NCI-H2081 (cell line): ENCODE measurements at places on chromosomes 2 and 18.

- DNase-seq = no peak
Measured at GRCh38 chr2:173043476-173043875, 32.2 kb upstream of the MAP3K20 start.

GRCh38 chr2:200596774-200597570 is 11.2 kb downstream of the AOX1 start:
- DNase-seq = no peak

DNA sequence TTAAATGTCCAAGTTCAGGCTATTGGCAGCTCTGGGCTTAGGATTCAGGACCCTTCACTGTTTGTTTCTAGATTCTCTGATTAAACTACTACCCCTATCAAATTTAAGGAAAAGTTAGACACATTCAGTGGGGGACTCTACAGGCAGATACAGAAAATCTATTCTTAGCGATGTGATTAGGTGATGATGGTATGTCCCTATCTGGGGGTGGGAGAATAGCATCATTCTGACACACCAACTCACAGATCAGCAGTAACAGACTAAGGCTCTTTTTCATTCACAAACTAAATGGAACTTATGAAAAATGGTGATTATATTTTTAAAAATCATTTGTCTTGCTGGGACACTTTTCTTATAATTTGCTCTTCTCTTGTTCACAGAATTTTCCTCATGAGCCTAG is 232.9 kb upstream of the CDH2 start:
- no peak for DNase-seq

DNA sequence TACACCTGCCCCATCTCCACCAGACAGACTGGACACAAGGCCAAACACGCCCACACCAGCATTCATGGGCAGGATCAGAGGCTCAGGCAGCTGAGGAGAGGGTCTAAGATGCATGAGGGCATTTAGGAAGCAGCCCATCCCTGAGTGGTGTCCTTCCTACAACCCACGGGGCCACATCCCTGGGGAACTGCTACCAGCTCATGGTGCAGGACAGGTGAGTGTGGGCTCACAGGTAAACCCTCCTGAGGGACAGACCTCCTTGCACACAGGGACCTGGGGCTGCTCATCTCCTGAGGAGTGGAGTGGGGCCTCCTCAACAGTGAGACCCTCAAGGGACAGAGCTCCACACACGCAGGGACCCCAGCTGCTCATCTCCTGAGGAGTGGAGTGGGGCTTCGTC is 14.6 kb downstream of the PARD6G start:
- DNase-seq = no peak

DNA sequence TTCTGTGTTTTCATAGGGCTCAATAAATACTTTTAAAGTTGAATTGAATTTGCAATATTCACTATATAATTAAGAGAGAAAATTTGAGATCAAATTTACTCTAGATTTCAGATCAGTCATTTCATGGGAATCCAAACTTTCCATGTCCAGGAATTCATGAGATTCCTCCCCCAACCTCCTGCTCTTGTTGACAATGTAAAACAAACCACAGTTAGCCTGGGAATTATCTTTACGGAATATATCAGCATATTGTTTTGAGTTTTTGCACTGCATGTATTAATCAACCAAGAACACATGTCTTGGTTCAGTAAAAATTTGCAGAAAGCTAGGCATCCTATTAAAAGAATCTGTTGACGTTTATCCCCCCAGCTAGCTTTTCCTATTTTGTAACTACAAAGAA is 42.3 kb downstream of the CYP1B1 start:
- no peak for DNase-seq

DNA sequence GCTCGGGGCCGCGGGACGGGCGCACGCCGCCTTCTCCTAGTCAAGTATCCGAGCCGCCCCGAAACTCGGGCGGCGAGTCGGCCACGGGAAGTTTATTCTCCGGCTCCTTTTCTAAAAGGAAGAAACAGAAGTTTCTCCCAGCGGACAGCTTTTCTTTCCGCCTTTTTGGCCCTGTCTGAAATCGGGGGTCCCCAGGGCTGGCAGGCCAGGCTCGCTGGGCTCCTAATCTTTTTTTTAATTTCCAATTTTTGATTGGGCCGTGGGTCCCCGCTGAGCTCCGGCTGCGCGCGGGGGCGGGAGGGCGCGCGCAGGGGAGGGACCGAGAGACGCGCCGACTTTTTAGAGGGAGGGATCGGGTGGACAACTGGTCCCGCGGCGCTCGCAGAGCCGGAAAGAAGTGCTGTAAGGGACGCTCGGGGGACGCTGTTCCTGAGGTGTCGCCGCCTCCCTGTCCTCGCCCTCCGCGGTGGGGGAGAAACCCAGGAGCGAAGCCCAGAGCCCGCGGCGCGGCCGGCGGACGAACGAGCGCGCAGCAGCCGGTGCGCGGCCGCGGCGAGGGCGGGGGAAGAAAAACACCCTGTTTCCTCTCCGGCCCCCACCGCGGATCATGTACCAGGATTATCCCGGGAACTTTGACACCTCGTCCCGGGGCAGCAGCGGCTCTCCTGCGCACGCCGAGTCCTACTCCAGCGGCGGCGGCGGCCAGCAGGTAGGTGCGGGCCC is 617 bp downstream of the FOSL2 start:
- DNase-seq = peak; percentile 49

DNA sequence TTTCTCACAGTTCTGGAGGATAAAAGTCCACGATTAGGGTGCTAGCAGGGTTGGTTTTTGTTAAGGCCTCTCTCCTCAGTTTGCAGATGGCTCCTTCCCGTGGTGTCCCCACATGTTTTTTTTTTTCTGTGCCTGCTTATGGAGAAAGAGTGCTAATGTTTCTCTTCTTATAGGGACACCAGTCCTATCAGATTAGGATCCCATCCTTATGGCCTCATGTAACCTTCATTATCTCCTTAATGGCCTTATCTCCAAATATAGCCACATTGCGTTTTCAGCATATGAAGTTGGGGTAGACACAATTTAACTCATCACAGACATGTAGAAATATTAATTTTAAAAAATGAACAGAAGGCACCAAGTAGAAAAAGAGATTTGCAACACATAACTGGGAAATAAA is 755.7 kb upstream of the CELF4 start:
- DNase-seq = no peak

DNA sequence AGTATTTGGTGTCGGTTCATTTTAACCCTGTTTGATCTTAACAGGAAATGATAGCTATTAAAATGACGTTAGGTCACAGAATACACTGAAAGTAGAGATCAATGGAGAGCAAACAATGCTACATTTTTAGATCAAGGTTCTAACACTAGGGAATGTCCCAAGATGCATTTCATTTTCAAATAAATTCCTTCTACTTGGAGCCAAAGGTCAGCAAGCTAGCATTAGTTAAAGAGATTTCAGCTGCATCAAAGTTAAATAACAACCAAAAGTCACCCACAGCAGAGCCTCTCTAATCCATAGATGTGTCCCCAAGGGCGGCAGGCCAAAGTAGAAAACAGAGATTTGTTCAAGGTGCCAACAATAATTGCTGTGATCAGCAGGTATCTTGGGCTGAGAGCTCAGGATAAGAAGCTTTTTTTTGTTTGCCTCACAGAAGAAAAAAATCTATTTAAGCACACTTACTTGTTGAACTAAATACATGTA is 1233.6 kb upstream of the TMEFF2 start:
- no peak for DNase-seq

- DNase-seq = no peak
Measured at GRCh38 chr2:201208563-201209252, 25.8 kb downstream of the CASP10 start.

DNA sequence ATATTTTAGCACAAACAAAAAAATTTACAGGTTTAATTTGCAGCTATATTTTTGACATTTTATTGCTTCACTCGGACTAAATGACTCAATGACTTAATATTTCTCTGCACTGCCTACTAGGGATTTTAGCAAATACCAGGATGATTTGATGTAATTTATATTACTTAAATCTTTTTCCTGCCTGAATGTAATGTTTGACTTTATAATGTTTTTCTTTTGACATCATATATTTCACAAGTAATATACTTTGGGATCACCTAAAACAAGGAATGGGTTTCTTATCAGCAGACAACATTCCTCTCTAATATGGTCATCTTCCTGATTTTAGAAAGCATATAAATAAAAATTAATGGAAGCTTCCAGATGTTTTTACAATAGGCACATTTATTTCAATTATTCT is 253.2 kb upstream of the EPC2 start:
- DNase-seq = no peak

- DNase-seq = no peak
Measured at GRCh38 chr2:2653231-2653630, 322.2 kb upstream of the MYT1L start.

GRCh38 chr2:197159661-197160211 is 150.8 kb downstream of the ANKRD44 start:
- DNase-seq = no peak

GRCh38 chr2:46097714-46098480 is 199.3 kb upstream of the EPAS1 start:
- no peak for DNase-seq

DNA sequence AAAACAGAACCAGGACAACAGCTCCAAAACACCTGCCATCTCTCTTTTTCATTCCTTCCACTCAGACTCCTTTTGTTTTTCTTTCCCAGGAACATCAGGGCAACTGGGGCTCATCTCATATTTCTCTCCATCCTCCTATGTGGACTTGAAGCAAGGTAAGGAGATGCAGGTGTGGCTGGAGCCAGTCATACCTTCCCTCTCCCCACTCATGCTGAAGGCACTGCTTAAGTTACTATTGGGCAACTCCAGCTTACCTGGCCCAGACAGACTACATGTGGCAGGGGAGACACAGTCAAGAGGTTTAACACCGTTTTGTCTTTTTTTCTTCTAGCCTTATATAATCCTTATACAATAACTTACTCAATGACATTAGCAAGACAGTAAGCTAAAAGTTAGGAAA is 38.4 kb downstream of the LAMA1 start:
- DNase-seq = no peak
